ENCODE measurements at places on chromosomes 2 and 18. TPM values are rescaled to one million over a fixed set of nuclear protein-coding genes. Genes with fewer than 3 reads are reported as not detected.

GRCh38 chr2:211258646-211259335 lies 702.4 kb downstream of the CPS1 start:
- no peaks in the 10 kb centered on the region for H3K27me3 ChIP-seq
- no peak for DNase-seq
- H3K4me1 ChIP-seq, result no peaks in the 10 kb centered on the region
- H3K36me3 ChIP-seq, result no peaks in the 10 kb centered on the region
- H3K4me3 ChIP-seq, result no peak overlapping the region

Gene FANCL
- total RNA-seq, result 9.0 TPM

GRCh38 chr2:112118148-112118547 lies 20.0 kb upstream of the FBLN7 start:
- no peaks in the 10 kb centered on the region for H3K4me1 ChIP-seq
- DNase-seq, result no peak
- H3K4me3 ChIP-seq, result no peak overlapping the region

- H3K27ac ChIP-seq, result no peak overlapping the region
- H3K4me3 ChIP-seq, result no peak overlapping the region
- H3K27me3 ChIP-seq, result peaks cover 14% of the 10 kb centered on the region
- peaks cover 2% of the 10 kb centered on the region for H3K4me1 ChIP-seq
- no peaks in the 10 kb centered on the region for H3K36me3 ChIP-seq
Observed at GRCh38 chr2:15729709-15730544, 138.3 kb downstream of the DDX1 start.

Gene CDH2
- 111 TPM for total RNA-seq

- H3K4me1 ChIP-seq, result peaks cover 2% of the 10 kb centered on the region
- DNase-seq, result peak; percentile 52
- no peak overlapping the region for H3K27ac ChIP-seq
- no peak overlapping the region for H3K4me3 ChIP-seq
- H3K36me3 ChIP-seq, result peaks cover 22% of the 10 kb centered on the region
- H3K27me3 ChIP-seq, result no peaks in the 10 kb centered on the region
Observed at GRCh38 chr2:33583194-33583938, 15.7 kb downstream of the FAM98A start.

All from IMR-90 (cell line).